ENCODE measurements at places on chromosomes 7 and 10.

GRCh38 chr10:53477313-53477675 is 704.7 kb upstream of the MBL2 start:
- no peak for DNase-seq

DNA sequence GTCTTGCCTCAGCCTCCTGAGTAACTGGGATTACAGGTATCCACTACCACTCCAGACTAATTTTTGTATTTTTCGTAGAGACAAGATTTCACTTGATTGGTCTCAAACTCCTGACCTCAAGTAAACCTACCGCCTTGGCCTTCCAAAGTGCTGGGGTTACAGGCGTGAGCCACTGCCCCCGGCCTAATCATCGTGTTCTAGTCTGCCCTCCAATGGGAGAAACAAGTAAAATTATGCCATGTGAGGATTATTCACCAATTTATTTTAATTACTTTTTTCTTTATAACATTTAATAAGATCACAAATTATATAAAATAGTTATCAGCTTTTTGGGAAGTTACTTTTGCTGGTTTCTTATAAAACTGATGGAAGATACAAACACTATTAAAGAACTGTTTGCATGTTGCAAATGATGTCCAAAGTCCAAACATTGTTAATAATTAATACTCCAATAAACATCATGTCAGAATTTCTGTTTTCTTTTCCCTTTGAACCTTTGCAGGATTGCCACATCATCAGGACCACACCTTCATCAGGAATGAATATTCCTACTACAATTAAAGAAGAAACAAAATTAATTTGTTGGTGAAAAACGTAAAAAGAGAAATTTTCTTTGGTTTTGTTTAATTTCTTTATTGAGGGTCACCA is 786 bp upstream of the AKR1C4 start:
- no peak for DNase-seq

DNA sequence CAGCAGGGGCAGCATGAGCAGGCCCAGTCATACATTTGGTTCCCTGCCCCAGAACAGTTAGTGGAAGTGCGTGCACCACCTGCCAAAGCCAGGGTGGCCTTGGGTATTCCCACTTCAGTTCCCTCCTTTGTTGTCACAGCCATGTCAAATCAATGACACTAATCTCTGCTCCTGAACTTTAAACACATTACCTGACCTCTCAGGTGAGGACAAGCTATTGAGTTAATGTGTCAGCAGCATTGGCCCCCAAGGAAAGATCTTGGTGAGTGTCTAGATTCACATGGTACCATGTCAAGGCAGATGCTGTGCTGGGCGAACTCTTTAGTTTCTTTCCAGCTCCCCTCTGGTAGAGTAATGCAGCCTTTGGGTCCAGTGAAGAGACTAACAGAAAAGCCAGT is 2.1 kb downstream of the CYP3A5 start:
- DNase-seq = no peak

GRCh38 chr10:132139526-132139925 is 47.2 kb upstream of the DPYSL4 start:
- DNase-seq = no peak

- no peak for DNase-seq
Observed at GRCh38 chr10:121138112-121138860, 287.1 kb downstream of the WDR11 start.

- no peak for DNase-seq
Observed at GRCh38 chr10:128161031-128161430, 34.8 kb upstream of the MKI67 start.

GRCh38 chr10:6350609-6351008 is 147.9 kb downstream of the PFKFB3 start:
- DNase-seq = no peak

GRCh38 chr7:69373171-69374043 is 224.9 kb upstream of the AUTS2 start:
- no peak for DNase-seq

GRCh38 chr10:79382491-79382941 is 35.2 kb downstream of the PPIF start:
- no peak for DNase-seq

DNA sequence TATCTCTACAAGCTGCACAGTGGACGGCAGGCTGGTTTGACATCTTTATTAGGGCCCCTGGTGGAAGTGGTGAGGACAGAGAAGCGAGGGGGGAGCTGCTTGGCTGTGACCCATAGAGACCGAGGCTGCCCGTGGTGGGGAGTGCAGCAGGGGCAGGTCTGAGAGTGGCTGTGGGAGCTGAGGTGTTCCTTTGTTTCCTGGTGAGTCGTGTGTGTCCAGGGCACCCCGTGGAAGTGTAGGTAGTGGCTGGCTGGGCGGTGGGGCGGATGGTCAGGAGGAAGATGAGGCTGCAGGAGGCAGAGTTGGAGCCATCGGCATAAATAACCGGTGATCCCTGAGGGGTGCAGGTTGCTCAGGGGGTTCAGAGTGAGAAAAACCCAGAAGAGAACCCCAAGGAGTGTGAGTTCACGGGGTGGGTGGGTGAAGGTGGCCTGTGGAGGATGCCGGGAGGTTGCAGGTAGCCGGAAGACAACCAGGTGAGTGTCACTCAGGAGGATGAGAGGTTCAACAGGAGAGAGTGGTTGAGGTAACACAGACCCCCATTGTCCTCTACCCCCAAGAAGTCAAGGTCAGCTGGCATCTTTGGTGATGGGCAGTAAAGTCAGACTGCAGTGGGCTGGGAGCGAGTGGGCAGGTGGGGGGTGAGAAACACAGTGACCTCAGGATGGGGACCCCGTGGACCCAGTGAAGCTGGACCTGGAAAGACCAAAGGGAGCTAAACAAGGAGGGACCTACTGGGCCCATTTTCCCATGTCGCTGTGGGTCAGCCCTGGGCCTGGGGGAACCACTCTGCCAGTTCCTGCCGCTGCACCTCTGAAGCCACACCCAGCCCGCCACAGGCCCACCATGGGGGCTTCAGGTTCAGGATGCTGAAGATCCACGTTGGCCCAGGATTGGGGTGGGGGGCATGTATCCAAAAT is 7.8 kb downstream of the ATP6V0E2 start:
- no peak for DNase-seq

- no peak for DNase-seq
Observed at GRCh38 chr10:127434006-127434405, 115.1 kb upstream of the NPS start.

DNA sequence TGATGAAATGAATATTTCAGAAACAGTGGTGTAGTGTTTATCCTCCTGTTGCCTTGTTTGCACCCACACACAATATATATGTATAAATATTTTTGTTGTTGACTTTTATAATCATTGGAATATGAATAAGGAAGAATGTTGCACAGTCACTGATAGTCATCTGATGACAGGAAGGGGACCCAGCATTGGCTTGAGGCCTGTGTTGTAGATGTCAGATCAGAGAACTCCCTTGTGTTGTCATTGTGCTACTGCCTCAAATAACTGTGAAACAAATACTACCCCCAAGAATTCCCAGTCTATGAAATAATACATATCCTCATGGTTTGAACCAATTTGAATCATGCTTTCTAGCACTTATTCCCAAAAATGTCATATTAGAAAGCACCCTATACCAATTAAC is 84.0 kb downstream of the NRG3 start:
- DNase-seq = no peak

DNA sequence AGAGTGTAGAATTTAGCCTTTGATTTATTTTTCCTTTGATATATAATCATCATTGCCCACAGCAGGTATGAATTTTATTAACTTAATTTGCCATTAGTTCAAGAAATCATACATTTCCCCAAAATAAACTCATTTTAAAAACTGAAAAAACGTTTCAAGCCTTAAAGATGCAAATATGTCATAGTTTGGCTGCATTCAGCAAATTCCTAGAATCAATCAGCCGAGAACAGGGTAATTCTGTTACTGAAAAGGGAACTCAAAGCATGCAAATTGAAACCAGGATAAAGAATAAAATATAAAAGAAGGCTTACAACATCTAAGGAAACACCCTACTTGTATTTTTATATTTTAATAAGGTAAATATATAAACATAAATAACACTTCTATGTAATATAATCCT is 233.8 kb upstream of the PRKCQ start:
- no peak for DNase-seq

GRCh38 chr7:140631602-140632001 is 9.0 kb downstream of the DENND2A start:
- no peak for DNase-seq

- peak; percentile 18 for DNase-seq
Observed at GRCh38 chr7:77940647-77941046, 142.1 kb downstream of the PHTF2 start.

GRCh38 chr7:155412416-155413253 is 45.3 kb upstream of the EN2 start:
- no peak for DNase-seq

DNA sequence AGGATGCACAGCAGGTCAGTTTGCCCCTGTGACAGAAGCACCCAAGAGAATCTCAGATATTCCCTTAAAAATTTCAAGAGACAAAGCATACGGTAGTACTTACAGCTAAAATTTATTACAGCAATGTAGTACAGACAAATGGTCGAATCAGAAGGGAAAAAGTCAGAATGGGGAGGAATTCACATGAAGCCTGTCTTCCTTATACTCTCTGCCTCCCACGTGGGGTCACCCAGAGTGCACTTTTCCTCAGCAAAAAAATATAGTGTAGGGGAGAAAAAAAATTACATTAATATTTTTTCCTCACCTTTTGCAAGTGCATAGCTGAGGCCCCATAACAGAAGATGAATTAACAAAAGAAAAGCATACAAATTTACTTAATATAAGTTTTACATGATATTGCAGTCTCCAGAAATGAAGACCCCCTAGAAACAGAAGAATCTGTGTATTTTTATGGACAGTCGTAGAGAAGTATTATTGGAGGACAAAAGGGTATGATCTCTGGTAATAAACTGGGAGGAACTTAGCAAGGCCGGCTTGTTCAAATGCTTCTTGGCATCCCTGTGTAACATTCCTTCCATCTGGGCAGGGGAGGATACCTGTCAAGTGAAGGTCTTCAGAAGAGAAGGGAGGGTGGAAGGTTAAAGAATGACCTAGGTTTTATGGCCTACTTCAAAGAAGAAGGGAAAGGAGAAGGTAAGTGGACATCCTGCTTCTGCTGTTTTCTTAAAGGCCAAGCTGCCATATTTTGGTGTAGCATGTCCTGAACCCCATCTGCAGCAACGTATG is 270.6 kb upstream of the MAGI2 start:
- no peak for DNase-seq

DNA sequence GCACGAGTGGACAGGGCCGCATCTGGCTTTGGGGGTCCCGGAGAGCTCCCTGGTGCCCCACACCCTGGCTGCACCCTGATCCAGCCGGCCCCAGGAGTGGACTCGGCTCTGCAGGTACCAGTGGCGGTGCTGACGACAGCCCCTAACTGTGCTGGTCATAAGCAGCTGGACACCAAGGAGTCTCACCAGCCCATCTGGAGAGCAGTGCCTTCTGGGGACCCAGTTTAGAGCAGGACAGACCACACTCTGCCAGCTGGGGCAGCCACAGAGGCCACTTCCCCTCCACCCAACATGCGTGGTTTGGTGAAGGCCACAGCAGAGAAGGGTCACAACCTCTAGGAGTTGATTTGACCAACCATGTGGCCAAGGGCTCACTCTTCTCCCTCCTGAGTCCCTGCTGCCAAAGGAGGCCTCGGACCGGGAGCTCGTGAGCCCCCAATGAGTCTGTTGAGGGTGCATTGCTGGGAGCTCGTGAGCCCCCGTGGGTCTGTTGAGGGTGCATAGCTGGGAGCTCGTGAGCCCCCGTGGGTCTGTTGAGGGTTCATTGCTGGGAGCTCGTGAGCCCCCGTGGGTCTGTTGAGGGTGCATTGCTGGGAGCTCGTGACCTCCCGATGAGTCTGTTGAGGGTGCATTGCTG is 16.0 kb upstream of the INPP5A start:
- no peak for DNase-seq

DNA sequence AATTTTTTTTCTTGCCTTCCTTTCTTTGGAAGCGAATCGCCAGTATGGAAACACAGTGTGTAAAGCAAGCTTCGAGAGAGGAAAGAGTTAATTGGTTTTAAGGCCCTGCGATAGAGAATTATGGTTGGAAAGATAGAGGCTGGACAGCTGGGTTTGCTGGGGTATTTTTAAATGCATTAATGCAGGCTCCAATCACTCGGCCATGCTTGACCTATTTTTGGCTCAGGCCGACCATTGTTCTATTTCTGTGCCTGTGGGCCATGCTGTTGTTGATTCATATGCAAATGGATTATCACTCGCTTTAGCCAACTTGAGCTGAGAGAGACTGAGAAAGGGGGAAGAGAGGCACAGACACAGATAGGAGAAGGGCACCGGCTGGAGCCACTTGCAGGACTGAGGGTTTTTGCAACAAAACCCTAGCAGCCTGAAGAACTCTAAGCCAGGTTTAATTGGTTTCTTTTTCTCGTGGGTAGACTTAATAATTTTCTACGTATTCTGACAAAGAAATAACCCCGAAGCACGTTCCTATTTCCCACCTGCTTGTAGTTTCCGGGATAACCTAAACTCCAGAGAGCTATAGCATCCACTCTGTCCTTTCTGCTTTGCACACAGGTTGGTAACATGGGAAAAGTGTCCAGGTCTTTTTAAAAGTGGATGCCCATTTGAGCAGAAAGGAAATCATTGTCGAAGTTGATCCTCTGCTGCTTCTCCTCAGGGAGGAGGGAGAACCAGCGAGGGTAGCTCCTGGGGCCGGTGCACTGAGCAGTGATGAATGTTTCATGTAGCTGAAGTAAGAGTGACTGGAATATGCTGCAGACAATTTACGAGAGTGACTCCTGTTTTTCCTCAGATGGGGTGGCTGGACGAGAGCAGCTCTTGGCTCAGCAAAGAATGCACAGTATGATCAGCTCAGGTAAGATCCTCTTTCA is at the start of gene HDAC9:
HDAC9 (plus strand) TSS at position 338 of the 929 bp plus-strand sequence; CDS start at position 892, 554 bp downstream.
- DNase-seq = no peak

DNA sequence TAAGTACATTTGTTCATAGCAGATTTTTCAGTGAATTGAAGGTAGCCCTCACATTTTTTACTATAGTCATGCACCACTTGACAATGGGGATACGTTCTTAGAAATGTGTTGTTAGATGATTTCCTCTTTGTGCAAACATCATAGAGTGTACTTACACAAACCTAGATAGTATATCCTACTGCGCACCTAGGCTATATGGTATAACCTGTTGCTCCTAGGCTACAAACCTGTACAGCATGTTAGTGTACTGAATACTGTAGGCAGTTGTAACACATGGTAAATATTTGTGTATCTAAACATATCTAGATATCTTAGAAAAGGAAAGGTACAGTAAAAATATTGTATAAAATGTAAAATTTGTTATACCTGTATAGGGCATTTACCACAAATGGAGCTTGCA is 41.2 kb downstream of the TAX1BP1 start:
- no peak for DNase-seq

- DNase-seq = no peak
Observed at GRCh38 chr7:152085131-152085530, 59.7 kb downstream of the GALNT11 start.

DNA sequence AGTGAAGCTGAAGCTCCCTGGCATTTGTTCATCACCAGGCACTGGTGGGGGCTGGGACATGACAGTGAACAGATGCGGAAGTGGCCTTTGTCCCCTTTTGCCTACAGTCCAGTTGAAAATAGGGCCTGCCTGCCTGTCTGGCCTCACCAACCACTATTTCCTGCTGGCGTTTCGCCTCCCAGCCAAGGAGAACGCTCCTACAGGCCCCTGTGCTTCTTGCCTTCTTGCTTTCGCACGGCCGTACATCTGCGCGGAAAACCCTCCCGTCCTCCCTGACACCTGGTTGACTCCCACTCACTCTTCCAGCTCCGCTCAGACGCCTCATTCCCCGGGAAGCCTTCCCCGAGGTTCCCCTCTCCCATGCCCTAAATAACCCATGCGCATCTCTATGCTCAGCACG is 317.3 kb downstream of the PRPF18 start:
- DNase-seq = no peak

All from stromal cell of bone marrow (primary cell).